Psoas muscle (tissue), 8 donors: ENCODE measurements at places on chromosomes 2 and 18. TPM values are rescaled to one million over a fixed set of nuclear protein-coding genes. Genes with fewer than 3 reads are reported as not detected.

Gene ADD2
- 1.8 TPM for total RNA-seq

Gene GNAL
- 30.8 TPM for total RNA-seq

Gene SGPP2
- total RNA-seq, result 0.19 TPM

Gene ACMSD
- not detected for total RNA-seq

Gene MRO
- 1.7 TPM for total RNA-seq

Gene FEV
- total RNA-seq, result not detected
